ENCODE measurements at places on chromosomes 5 and 9.

DNA sequence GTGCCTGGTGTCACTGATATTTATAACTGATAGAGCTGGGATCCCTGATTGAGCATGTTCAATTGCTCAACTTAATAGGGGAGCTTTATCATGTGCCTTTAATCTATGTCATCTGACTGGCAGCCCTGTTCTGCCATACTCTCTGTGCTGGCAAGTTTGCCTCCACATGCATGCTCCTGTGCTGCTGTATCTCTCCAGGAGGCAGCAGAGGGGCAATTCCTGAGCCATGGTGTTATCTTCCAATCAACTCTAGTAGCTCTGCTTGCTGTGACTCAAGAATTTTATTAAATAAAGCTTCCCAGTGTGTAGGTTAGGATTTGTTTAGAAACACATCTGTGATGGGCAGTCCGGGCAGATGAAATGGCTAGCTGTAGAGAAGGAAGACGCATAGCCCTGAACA is 642.0 kb downstream of the KIF4B start:
- no peak for DNase-seq

DNA sequence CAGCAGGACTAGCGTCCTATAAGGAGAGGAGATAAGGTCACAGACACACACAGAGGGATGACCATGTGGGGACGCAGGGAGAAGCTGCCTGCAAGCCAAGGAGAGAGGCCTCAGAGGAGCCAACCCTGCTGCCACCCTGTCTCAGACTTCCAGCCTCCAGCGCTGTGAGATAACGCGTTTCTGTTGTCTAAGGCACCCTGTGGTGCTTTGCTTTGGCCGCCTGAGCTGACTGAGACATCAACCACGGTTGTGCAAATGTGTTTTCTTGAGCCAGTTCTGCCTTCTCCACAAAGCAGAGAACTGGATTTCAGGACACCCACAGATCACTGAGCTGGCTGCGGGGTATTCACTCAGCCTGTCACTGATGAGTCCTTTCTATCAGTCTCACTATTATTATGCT is 149.1 kb downstream of the NXNL2 start:
- DNase-seq, result no peak

GRCh38 chr5:141714542-141715310 is 32.7 kb upstream of the ARAP3 start:
- DNase-seq, result peak; percentile 9

GRCh38 chr5:91670563-91670962 is 287.4 kb upstream of the ARRDC3 start:
- peak; percentile 16 for DNase-seq

DNA sequence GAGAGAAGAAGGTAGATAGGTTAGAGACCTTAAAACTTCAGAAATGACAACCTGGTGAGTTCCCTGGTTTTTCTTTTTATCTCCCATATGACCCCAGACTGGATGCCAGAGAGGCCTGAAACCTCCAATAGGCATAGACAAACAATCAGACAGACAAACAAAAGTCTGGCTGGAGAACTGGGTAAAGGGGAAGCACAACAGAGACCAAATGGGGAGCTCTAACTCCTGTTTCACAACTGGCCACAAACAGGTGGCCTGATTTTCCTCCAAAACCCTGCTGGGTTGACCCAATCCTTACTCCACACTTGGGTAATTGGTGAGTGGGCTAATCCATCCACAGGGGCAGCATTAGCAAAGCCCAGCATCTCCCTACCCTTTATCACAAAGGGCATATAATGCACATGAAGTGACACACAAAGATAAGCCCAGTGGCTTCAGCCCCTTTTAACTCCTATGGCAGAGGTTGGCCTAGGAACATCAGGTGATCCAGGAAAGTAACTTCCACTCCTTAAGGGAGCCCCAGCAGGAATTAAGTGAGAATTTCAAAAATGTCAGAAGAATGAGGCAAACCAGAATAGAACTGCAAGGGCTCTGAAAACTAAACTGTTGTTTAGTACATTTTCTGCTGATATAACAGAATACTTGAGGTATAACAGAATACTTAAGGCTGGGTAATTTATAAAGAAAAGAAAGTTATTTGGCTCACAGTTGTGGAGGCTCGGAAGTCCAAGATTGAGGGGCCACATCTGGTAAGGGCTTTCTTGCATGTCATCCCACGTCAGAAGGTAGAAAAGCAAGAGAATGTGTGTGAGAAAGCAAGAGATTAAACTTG is 60.9 kb upstream of the ROR2 start:
- DNase-seq, result no peak

- DNase-seq, result no peak
Measured at GRCh38 chr9:108209132-108209685, 646.6 kb downstream of the ACTL7B start.

GRCh38 chr9:92032891-92033290 is 82.3 kb downstream of the SPTLC1 start:
- DNase-seq, result no peak

GRCh38 chr9:129610473-129611306 is 10.2 kb downstream of the C9orf50 start:
- DNase-seq, result peak; percentile 65

DNA sequence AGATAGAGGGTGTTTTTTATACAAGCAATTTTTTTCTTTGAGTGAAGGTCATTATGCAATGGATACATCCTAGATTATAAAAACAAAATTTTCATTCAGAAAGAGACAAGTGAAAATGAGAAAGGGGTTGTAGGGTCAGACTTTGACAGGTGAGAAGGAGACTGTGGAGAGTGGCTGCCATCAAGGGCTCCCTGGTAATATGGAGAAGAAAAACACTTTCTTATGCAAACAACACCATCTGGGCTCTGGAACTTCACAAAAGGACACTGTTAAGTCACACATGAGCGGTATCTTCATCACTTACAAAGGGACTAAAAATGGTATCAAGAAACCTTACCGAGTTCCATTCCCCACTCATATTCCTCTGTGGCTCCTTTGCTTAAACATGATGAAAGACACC is 23.5 kb downstream of the C7 start:
- DNase-seq, result no peak

- no peak for DNase-seq
Measured at GRCh38 chr9:16241231-16241630, 629.2 kb downstream of the BNC2 start.

GRCh38 chr5:111117136-111117535 is 25.0 kb downstream of the WDR36 start:
- no peak for DNase-seq

DNA sequence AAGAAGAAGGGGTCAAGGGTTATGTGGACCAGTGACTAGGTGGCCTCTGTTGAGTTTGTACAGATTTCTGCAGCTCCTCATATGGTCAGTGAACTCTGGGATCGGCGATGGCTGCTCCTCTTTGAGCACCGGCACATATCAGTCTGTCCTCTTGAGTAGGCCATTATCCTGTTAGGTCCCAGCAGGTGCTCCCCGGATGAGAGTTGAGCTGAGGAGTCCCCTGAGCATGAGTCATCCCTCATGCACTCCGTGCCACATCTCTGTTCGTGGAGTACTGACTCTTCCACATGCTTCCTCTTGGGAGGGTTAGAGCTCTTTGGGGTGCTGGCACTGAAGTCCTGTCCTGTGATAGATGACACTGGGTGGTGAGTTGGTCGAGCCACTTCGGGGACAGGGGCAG is 143.7 kb downstream of the PTTG1 start:
- no peak for DNase-seq

GRCh38 chr5:158814521-158814920 is 285.2 kb downstream of the EBF1 start:
- no peak for DNase-seq

DNA sequence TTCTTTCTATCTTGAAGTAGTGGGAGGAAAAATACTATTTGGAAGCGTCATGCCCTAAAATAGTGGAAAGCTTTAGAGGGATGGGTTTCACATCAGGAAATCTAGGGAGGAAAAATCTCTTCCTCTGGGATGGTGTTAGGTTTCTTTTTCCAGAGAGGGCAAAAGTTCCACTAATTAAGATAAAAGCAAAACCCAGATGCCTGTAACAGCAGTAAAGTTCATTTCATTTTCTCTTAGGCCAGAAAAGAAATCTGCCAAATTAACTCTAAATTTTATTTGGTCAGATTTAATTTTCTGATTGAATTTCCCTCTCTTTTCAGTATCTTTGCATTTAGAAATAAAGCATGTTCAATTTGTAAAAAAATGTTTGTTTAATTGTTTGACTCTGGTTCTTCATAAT is 88.8 kb downstream of the LURAP1L start:
- DNase-seq, result no peak

GRCh38 chr5:18882154-18882553 is 1105.8 kb downstream of the CDH18 start:
- peak; percentile 12 for DNase-seq

GRCh38 chr9:117359910-117360309 is 54.9 kb downstream of the ASTN2 start:
- DNase-seq, result no peak

GRCh38 chr5:116382032-116382873 is 192.4 kb downstream of the SEMA6A start:
- DNase-seq, result no peak

DNA sequence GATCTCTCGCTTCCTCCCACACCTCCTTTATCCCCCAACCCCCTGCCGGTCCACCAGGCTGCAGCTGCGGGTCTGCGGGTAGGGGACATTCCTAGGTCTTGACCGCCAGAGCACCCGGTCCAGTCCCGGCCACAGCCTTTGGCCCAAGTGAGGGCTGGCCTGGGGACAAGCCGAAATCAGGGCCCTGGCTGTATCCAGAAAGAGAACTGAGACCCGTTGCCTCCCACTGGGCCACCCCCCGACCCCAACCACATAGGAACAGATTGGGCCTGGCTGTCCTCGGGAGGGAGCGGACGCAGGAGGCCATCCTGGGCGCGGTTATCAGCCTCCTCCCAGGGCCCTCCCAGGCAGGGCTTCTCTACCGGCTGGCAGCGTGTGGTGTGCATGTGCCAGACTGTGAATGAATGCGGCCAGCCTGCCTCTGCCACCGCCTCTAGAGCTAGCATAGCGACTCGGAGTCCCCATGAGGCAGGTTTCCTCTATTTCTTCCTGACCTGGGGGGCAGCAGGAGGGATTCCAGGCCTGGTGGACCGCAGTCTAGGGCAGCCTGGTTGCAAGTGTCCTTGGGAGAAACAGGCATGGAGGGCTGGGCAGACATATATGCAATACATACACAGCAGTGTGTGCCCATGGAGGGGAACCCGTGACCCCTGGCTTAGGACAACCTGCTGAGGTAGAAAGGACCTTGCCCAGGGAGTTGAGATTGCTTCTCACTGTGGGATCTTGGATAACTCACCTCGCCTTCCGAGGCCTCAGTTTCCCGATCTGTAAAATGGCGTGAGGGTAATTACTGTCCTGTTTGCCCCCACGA is 1.2 kb downstream of the N4BP3 start:
- DNase-seq, result no peak

DNA sequence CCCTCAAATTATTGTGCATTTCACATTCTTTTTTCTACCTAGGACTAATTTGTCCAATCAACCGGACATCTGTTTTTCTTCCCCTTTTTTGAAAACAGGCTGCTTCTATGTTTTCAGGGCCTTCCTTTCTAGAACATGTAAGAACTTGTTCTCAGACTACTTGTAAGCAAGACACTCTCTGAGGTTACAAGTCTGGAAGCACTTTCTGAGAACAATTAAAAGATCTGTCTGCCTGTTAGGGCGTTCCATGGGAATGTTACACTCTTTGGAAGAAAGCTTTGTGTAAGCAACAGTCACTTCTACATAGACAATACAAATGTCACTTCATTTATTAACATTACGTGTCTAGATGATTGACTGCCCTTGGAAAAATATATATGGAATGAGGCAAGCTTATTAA is 50.9 kb upstream of the HSPB3 start:
- DNase-seq, result no peak

- no peak for DNase-seq
Measured at GRCh38 chr9:124760719-124761118, 10.4 kb downstream of the NR6A1 start.

DNA sequence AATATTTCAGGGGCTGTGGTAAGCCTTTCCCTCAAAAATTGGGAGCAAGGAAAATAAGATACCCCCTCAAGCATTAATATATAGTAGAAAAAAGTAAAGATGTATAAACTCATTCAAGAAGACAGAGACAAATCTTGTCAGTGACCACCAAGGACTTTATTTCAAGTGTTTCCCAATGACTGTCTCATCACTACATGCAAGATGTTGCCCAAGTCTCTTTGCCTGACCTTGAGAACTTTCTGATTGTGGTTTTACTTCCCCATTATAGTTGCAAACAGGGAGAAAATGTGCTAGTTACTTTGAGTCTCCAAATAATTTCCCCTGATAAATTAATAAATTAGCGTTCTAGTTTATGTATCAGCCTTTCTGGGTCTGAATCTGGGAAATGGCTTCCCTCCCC is 4.0 kb upstream of the SLC46A2 start:
- DNase-seq, result no peak

DNA sequence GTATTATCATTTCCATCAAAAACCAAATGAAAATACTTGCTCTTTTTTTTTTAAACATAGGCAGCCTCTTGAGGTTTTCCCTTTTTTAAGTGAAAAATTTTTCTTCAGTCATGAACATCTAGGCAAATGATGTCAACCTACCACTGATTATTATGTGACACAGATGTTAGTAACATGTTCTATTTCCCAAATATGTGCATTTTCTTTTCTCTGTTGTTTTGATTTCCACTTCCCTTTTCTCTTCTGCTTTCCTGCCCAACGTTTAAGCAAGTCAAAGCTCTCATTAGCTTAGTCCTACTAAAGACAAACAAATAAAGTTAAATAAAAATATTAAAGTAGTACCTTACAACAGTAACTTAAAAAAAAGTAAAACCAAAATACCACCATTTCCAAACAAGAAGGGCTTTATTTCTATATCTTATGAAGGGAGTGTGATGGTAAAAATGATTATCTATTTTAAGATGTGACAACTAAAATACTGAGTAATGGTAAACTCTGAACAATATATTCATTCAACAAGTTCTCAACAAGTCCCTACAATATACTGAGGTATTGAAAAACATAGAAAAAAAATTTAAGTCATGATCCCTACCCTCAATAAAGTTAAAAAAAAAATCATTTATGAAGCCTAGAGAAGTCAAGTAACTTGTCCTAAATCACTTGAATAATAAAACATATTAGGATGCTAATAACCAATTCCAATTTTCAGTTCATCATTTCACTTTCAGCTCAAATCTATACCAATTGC is 9.4 kb downstream of the SLC38A9 start:
- no peak for DNase-seq

DNA sequence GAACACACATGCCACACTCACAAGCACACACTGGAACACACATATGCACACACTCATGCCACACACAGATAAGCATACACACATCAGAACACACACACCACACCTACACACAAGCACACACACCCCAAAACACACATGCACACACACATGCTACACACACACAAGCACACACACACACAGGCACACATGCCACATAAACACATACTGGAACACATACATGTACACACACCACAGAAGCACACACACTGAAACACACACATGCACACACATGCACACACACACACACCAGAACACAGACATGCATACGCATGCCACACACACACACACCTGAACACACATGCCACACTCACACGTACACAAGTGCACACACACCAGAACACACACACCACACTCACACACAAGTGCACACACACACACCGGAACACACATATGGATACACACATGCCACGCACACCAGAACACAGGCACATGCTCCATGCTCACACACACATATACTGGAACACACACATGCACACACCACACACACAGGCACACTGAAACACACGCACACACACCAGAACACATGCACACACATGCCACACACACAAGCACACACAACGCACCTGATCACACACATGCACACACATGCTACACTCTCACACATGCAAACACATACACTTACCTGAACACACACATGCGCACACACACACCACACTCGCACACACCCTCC is 78.0 kb upstream of the IRX4 start:
- DNase-seq, result no peak

GRCh38 chr9:80602291-80602690 is 1030.5 kb downstream of the TLE4 start:
- DNase-seq, result peak; percentile 11
